ENCODE measurements at places on chromosomes 3 and 15. TPM values are rescaled to one million over a fixed set of nuclear protein-coding genes. Genes with fewer than 3 reads are reported as not detected.

Gene SOX2
- not detected for total RNA-seq

Gene C3orf49
- total RNA-seq: not detected

Gene BCL2A1
- total RNA-seq: 1.2 TPM

Gene TAGLN3
- 5.7 TPM for total RNA-seq

Gene CKMT1B
- 4.3 TPM for total RNA-seq

Gene ATP8B4
- not detected for total RNA-seq

Gene GALK2
- 34.2 TPM for total RNA-seq

Gene C3orf62
- total RNA-seq: 0.92 TPM

Gene RPL4
- total RNA-seq: 5,028 TPM

Gene BNC1
- 16.4 TPM for total RNA-seq

Gene SHISA5
- 209 TPM for total RNA-seq

Gene SLC22A14
- not detected for total RNA-seq

- no peak for DNase-seq
Observed at GRCh38 chr15:51856714-51857380, 27.4 kb downstream of the TMOD3 start.

DNA sequence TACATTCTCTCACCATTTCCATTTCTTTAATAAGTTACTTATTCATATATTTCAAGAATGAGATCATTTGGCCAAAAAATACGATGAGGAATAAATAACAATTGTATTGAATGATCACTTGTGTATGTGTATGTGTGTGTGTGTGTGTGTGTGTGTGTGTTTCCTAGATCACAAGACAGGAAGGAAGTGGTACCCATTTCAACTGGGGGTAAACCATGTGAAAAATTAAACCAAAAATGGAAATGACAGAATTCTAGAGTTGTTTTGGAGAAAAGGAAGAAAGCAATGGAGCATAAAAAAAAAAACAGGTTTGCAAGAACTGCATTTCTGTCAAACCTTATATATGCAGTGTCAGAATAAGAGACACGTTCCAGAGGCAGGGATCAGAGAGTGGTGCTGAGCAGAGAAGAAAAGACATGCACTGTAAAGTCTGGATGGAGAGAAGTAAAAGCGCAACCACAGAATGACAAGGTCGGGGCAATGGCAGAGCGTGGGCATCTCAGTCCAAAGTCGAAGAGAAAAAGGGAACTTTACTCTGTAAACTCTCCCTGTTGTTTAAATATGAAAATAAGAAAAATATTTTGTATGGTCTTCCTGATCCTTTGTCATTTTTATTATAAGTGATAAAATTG lies 75.5 kb downstream of the PEX5L start:
- peak; percentile 44 for DNase-seq

GRCh38 chr3:151707216-151707615 lies 26.5 kb upstream of the AADACL2 start:
- no peak for DNase-seq

DNA sequence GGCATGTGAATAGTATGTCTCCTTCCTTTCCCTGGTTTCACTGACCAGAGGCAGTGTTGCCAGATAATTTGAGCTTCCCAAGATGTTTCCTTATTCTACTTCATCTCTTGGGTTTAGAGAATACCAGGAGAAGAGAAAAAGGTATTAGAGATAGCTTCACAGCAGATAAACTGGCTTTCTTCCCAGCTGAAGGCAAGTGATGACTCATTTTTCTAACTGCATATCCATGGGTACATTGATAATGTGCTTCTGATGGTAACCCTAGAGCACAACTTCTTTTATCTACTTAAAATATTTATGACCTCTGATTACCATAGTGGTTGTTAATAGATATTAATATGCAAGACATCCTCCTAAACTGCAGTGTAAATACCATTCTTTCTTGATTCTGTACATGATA lies 34.6 kb upstream of the CMTM8 start:
- DNase-seq: no peak

DNA sequence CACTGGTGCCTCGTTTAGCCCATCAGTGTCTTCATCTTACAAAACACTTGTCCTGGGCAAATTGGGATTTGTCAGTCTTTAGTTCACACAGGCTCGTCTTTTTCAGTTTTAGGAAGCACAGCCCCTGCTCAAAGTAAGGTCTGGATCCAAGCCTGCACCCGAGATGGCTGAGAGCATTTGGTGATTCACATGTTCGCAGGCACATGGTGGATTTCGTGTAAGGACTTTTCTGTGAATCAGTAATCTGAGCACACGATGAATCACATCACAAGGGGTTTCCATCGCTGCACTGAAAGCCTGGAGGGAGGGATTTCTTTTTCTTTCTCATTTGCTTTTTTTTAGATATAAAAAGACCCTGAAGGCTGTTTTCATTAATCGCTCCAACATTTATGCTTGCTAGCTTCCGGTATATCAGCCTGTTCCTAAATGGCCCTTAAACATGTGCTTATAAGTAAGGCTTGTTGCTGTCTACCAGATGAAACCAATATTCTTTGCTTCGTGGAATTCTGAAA lies 435.6 kb upstream of the ATP10A start:
- no peak for DNase-seq

- DNase-seq: no peak
Observed at GRCh38 chr3:76586471-76586870, 453.4 kb upstream of the ROBO2 start.

DNA sequence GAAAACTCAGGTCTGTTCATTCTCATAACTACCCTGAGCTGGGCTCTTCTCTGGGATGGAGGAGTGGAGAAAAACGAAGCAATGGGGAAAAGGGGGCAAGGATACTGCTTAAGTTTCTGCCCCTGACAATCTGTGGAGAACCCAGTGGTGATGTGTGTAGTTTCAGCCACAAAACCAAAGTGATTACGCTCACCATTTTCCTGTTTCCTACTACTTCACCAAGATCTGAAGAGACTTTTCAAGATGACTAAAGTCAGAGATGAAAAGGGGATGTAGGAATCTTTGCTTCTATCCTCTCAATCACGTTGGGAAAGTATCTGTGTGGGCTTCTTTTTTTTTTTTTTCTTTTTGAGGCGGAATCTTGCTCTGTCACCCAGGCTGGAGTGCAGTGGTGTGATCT lies 8.3 kb upstream of the UBE2E1 start:
- no peak for DNase-seq

- no peak for DNase-seq
Observed at GRCh38 chr3:53776494-53777101, 69.6 kb downstream of the CHDH start.

DNA sequence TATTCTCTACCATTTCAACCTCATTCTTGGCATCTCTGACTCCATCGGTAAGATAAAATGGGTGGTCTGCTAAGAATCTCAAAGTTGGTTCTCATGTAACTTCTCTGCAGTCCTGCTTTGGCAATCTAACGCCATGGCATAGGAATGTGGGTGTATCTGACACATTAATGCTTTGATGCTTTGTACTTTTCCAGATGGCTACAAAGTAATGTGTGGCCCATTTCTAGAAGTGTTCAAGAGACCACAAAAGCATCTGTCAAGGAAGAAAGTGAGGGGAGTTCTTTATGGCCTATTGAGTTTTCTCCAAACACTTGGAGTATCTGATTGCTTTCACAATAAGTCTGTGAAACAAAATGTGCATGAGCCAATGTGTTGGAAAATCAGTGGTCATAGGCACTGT lies 339.9 kb upstream of the TGFBR2 start:
- no peak for DNase-seq

- no peak for DNase-seq
Observed at GRCh38 chr3:45210308-45211041, 15.6 kb downstream of the TMEM158 start.

DNA sequence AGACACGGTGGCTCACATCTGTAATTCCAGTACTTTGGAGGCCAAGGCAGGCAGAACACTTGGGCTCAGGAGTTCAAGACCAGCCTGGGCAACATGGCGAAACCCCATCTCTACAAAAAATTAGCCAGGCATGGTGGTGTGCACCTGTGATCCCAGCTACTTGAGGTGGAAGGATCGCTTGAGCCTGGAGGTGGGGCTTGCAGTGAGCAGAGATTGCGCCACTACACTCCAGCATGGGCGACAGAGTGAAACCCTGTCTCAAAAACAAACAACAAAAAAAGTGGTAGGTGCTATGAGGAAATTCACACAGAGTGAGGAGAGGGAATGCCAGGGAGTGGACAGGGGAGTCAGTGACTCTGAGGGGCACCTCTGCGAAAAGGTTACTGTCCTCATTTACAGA lies 29.4 kb downstream of the RPN1 start:
- DNase-seq: no peak

- DNase-seq: peak; percentile 91
Observed at GRCh38 chr15:32683906-32684584, 33.8 kb upstream of the GREM1 start.

All from epithelial cell of proximal tubule (primary cell).